Common myeloid progenitor, CD34-positive (primary cell): ENCODE measurements at places on chromosomes 6 and 20.
A peak's percentile ranks its signal among the peaks of the same experiment; 100 is the strongest.

DNA sequence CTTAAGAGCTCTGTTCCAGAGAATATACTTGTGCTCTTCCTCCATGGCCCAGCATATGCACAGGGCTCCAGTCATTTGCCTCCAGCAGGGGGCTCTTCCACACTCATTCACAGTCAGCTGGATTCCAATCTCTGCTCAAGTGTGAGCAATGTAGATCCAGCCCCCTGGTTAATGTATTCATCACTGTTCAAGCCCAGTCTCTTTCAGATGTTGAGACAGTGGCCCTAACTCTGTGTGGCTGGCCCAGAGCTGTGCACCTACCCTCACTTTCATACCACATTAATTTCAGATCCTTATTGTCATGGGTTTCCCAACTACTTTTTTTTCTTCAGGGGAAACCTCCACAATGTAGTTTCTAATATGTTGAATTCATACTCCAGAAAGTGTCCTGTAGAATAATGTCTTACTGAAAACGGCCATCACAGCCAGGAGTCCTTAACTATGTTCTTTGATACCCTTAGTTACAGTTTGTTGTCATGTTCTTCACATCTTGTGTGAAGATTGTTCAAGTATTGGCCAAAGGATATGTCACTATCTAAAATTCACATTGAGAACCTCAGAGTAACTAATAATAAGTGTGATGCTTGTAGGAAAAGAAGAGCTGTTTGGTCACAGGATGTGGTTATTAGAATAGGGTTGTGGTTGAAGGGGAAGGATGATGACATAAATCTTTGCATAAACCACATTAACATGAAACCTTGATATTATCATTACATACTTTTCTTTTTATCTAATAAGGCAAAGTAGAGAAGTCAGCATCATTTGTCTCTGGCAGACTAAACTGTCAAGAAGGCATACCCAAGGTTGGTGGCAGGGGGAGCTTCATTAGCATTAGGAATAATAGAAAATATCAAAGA, 14.4 kb upstream of the HLA-DQA1 start:
- peak; percentile 96 for DNase-seq

- DNase-seq: no peak
Observed at GRCh38 chr6:36296240-36296639, 26.4 kb downstream of the PNPLA1 start.

DNA sequence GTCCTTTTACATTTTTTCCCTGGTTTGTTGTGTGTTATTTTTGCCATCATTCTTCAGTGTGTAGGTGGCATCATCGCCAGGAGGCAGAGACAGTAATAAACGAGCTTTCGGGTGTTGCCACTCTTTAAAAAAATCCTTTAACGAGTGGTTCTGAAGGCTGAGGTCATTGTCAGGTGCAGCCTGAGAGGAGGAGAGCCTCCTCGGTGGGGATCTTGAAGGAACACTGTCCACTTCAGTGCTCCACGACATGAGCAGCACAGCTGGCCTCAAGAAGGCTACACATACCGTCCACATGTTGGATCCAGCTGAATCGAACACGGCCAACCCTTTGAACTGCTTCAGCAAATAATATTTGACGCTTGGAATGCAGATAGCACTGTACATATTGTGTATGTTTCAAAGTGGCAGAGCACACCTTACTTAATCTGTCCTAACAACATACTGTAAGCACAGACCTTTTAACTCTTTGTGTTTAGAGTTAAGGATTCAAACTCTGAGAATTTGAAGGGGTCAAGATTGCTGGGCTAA, 48.0 kb upstream of the FOXQ1 start:
- DNase-seq: no peak

GRCh38 chr20:63054681-63055240, 48.0 kb upstream of the BHLHE23 start:
- DNase-seq: no peak

GRCh38 chr6:39029156-39030011, 19.2 kb upstream of the GLP1R start:
- peak; percentile 39 for DNase-seq

DNA sequence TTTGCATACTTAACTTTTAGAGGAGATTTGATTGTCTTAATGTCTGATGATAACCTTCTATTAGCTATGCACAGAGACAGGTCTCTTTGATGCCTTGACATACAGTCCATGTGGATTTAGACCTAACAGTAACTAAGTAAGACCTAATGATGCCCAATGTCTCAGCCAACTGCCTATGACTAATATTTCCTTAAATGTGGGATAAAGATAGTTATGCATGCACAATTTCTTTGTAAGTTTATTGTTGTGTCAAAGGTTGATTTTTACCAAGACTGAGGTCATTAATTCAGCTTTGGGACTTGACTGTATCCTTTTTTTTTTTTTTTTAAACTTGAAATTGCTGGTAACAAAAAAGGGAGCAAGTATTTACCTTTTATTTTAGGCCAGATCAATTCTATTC, 450.0 kb downstream of the HAO1 start:
- DNase-seq: no peak

DNA sequence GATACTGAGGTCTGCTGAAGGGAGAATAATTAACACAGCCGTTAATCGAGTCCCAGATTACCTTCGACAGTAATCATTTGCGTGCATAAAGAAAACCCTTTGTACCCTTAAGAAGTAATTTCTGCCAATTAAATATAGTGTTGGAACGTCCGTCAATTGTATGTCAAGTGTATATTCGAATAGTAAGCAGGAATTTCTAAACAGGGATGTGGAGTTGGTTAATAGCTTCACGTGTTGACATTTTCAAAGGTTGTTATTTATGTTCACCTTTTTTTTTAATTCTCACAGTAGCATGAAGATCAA, 798 bp upstream of the SNAP91 start:
- DNase-seq: no peak

DNA sequence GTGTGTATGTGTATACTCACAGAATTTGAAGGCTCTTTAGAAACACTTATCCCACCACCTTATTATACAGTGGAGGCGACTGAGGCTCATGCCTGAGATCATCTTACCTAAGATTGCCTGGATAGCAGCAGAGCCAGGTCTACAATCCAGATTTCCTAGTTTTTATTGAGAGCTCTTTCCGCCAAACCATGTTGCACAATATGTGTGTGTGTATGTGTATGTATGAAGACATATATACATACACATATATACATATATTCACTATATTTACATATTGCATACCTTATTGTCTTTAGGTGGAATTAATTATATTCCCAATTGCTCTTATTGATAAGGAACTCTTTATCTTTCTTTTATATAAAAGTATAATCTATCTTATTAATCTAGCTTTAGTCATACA, 130.6 kb downstream of the AFG1L start:
- DNase-seq: no peak

GRCh38 chr6:168741942-168742782, 301.2 kb downstream of the SMOC2 start:
- DNase-seq: no peak

DNA sequence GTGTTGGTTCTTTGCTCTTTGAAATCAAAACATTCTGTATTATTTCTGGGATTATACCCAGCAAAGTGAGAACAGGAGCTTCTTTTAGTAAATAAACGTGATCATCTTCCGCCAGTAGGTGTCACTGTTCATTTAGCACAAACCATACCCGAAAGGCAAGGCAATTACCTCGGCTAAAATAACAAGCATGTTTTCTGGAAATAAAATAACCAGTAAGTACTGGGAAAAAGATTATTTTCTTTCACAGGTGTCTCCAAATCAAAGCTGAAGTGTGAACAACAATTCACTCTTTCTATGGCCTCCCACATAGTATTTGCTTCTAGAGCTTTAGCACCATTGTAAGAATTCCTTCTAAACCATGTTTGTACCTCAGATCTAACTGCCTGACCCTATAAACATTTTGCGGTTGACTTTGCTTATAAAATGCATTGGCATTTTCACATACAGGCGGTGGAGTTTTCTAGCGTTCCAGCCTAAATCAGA, 144.6 kb upstream of the AGPAT4 start:
- DNase-seq: peak; percentile 70

- no peak for DNase-seq
Observed at GRCh38 chr6:25186919-25187318, 92.3 kb upstream of the CARMIL1 start.

DNA sequence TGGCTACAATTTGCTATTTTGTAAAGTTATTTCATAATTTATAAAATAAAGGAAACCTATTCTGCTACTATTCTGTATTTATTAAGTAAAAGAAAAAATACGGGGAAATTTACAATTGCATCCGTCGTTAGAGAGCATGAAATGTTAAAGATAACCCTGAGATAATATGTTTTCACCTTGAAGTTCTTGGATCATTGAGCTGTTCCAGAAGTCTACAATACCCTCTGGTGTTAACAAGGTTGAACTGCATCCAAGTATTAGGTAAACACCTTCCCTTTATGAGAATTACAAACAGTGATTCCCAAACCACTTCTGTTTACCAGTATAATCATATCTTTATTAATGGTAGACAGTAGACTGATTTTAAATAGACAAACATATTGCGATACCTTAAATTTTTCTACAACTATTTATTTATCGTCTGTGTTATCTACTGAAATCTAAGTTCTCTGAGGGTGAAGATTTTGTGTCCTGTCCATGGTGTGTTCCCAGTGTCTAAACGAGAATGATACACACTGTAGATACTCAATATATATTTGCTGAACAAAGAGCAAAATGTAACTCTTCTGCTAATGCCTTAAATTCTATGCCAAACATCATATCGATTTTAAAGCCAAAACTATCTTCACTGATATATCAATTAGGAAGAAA, 28.2 kb downstream of the TBC1D32 start:
- DNase-seq: peak; percentile 51

DNA sequence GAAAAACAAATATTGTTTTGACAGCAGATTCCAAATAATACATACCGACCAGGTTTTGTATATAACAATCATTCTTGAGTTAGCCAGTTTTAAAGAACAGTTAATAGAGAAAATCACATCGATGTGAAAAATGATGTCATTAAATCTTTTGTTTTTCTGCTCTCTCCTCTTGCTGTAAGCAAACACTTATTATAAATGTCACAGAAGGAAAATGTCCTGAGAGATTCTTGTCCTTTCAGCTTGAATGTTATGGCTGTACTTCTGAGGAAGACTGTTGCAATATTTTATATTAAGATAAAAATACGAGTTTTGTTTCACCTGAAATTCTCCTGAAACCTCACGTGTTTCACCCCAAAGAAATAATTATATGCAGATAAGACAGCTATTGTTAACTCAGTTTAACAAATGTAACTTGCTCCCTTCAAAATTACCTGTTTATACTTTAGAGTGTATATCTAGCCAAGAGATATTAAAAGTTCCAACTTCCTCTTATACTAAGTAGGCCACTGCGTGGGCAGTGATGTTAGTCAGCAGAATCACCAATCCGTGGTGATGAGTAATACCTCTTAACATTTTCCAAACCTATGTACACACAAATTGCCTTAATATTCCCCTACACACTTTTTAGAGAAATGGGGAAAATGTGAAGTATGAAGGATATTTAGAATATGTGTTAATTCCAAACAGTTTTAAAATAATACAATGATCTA, 1111.4 kb upstream of the CITED2 start:
- DNase-seq: no peak

GRCh38 chr20:47283411-47283810, 73.1 kb downstream of the ZMYND8 start:
- DNase-seq: no peak

- peak; percentile 27 for DNase-seq
Observed at GRCh38 chr6:51541847-51542246, 545.6 kb downstream of the PKHD1 start.

GRCh38 chr20:9154464-9155024, 85.7 kb downstream of the PLCB4 start:
- no peak for DNase-seq

GRCh38 chr6:169561665-169562064, 140.2 kb downstream of the WDR27 start:
- no peak for DNase-seq

- DNase-seq: no peak
Observed at GRCh38 chr20:50049442-50050026, 63.4 kb downstream of the UBE2V1 start.

DNA sequence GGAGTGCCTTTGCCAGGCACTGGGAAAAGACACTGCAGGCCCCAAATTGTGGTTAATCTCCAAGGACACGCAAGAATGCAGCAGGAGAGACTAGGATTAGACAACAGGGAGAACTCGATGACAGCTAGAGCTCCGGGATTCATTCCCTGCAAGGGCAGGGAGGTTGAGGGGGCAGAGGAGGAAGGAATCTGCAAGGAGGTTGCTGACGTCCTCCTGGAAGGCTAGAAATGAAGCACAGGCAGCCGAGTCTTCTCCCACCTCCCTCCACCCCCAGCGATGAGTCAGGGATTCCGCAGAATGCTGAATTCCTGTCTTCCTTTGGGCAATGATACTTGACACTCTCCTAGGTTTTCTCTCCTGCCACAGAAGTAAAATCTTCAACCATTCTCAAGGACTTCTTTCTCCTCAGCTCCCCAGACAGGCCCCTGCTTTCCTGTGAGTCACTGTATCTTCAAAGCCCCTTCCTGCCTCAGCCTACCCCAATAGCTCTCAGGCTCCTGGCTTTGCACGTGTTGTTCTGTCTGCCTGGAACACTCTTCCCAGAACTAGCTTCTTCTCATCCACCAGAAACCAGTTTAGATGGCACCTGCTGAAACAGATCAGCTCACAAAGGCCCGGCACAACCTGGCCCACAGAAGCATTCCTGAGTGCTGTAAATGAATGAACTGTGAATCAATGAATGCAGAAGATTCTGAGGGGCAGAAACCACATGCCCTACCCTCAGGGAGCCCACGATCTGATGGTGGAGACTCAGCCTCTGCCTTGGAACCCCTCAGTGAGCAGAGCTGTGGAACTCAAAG, 85.6 kb downstream of the MRPL14 start:
- DNase-seq: no peak

- DNase-seq: no peak
Observed at GRCh38 chr20:17660667-17661066, 21.4 kb downstream of the RRBP1 start.

- no peak for DNase-seq
Observed at GRCh38 chr6:168214586-168215104, 104.9 kb downstream of the DACT2 start.

GRCh38 chr6:104411302-104411701, 448.4 kb downstream of the HACE1 start:
- DNase-seq: no peak

DNA sequence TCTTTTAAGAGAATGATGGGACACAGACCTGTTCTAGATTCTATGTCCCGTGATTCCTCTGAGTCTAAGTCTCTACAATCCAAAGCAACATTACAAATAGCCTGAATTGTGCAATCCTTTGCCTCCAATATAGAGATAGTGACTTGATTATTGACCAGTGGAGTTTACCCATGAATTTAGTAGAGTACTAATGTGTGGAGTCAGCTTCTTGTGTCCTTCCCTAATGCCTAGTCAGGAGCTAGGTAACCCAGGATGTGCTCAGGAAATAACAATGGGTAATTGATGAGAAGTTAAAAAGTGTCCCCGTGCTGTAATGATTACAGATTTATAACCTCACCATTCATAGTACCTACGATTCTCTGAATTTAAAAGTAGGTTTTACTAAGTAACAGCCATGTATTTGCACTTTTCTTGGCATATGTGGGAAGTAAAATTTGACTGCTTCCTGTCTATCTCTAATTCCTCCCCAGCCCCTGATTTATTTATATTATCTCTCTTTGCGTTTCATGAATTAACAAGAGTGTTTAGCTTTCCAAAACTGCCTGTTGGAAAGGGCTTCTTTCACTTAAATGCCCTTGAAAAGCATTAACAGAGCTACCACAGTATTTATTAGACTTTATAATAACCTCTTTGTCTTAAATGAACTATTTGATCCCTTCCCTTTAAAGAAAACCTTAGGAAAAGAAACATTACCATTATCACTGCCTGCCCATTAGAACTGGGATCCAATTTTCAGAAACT, 30.5 kb downstream of the NEDD9 start:
- no peak for DNase-seq
